ENCODE measurements at places on chromosomes 7 and 10.

- no peak for DNase-seq
These were observed 6.7 kb upstream of the MAFK start for GRCh38 chr7:1523844-1524243.

- no peak for DNase-seq
These were observed 48.8 kb downstream of the DAGLB start for GRCh38 chr7:6398943-6399342.

- DNase-seq = no peak
These were observed 326.4 kb downstream of the SFMBT2 start for GRCh38 chr10:7084280-7085005.

DNA sequence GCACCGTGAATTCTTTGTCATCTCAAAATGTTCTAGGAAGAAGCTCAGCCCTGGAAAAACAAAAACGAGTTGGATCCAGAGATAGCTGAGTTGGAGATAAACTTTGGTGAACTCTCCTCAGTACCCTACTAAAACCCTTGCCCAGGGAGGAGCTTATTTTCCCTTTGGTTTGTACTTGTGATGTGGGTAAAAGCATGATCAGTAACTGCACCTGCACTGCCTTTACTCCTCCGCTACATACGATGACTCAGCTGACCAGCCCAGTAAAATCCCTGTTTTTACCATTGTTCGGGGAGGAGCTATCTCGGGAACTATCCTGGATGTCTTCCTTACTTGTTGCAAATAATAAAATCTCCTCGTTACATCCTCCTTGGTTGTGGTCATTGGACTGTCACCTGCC, 359.3 kb downstream of the SH2D4B start:
- DNase-seq = no peak

DNA sequence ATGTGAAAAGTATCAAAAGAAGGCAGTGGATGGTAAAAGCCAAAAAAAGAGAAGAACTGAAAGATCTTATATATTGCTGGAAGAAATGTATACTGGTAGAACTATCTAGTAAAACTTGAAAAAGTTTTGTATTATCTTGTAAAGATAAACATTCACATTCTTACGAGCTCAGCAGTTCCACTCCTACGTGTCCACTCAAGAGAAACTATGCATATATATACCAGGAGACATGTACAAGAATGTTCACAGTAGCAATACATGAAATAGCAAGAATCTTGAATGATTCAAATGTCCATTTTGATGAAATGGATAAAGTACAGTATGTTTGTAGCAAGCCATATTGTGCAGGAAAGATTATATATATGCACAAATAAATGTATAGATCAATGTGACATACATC, 155.0 kb downstream of the RNF133 start:
- DNase-seq = no peak

DNA sequence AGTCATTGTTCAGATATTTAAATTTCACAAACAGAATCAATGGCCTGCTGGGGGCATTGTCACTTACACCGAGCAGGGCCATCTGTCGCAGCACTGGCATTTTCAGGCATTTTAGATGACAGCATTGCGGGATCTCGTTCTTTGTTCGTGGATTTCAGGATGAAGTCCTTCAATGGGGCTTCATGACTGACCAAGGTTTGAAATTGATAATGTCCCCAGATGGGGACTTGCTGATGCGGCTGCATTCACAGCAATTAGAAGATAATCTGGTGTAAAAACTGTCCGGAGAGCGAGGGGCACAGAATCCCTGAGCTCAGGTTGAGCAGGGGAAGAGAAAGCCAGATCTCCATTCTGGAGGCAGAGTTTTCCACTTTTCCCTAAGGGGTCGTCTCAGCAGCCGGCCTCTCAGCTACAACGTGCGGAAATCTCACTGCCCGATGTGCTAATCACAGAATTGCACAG, 1.9 kb upstream of the C7orf33 start:
- no peak for DNase-seq

GRCh38 chr10:122637376-122637775, 62.3 kb downstream of the C10orf120 start:
- DNase-seq = no peak

GRCh38 chr7:25870574-25870973, 281.4 kb upstream of the NFE2L3 start:
- DNase-seq = no peak

GRCh38 chr7:4831723-4832495, 29.9 kb downstream of the PAPOLB start:
- no peak for DNase-seq

- peak; percentile 26 for DNase-seq
These were observed at the start of gene AUTS2 for GRCh38 chr7:69598081-69598486. AUTS2 (plus strand) TSS chr7:69598475; CDS start chr7:69599654, 1,179 bp downstream.

- no peak for DNase-seq
These were observed 65.2 kb upstream of the SYPL1 start for GRCh38 chr7:106177300-106177690.

DNA sequence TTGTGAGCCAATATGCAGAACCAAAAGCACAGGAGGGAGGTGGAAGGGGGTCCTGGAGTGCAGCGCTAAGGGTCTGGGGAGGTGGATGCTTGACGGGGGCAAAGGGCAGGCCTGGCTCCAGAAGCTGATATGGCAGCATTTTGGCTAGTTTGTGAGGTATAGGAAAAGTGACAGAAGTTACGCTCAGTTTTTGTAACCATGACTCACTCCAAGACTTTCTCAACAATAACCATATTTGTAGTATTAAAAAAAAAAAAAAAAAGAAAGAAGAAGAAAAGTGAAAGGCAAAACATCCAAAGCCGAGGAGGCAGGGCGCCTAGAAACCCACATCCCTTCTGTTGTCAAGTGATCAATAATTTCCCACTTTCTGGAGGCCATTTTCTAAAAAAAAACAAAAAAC, 92.3 kb downstream of the RNF216 start:
- peak; percentile 37 for DNase-seq

DNA sequence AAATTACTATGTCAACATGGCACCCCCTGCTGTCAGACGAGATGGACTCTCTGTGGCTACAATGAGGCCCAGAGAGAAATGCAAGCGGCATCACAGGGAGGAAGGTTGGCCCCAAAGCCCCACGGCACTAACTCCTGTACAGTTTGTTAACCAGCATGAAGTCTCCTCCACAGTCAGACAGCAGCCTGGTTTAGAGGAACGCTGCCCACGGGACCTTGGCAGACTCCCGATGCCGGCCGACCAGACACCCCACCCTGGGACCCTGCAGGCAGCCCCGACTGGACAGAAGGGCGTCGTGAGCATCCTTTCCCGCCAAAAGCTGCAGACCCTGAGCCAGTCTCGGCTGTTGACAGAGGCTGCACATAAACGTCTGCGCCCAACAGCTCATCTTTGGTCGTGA, 158.8 kb downstream of the DIP2C start:
- DNase-seq = no peak

- DNase-seq = no peak
These were observed 7.7 kb upstream of the GBX1 start for GRCh38 chr7:151175047-151175792.

DNA sequence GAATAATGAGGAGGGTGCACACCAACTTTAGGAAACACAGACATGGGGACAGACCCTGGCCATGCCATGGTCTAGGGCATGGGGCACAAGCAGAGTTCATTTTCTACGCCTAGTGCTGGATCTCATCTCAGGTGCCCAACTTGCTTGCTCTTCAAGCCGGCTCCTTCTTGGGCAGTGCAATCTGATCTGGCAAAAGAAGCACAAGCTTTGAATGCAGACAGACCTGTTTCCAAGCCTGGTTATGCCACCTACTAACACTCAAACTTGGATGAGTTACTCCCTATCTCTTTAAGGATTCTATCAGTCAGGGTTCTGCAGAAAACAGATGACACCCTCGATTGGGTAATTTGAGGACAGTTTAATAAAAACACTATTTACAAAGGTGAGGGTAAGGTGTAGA, 34.9 kb upstream of the WAPL start:
- no peak for DNase-seq

GRCh38 chr7:28473571-28474281, 61.4 kb downstream of the CREB5 start:
- no peak for DNase-seq

- no peak for DNase-seq
These were observed 250.7 kb downstream of the TNS3 start for GRCh38 chr7:47331179-47331565.

DNA sequence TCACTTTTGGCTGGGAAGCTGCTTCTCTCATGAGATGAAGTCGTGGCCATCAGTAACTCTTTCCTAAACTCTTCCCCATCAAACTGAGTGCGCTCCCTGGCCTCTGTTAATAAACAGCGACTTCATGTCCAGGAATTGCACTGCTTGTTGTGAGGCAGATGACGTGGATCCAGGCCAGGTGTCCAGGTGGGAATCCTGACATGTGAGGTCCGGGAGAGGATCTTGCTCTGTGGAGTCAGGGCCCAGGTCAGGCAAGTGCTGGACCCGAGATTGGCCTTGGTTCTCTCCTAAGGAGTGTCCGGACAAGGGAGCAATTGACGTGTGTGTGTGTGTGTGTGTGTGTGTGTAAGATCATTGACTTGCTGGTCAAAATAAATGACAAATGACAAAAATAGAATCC, 362.7 kb downstream of the GLRX3 start:
- DNase-seq = no peak

Data from stimulated activated CD4-positive, alpha-beta T cell treated with anti-CD3 and anti-CD28 coated beads, TNF-alpha, amount 100 ng/mL, for 4 hours (primary cell).